ENCODE measurements at places on chromosomes 6 and 20. TPM values are rescaled to one million over a fixed set of nuclear protein-coding genes. Genes with fewer than 3 reads are reported as not detected.

The ABHD16B gene
- not detected for total RNA-seq

The EFCAB8 gene
- total RNA-seq: 0.15 TPM

The ARHGAP40 gene
- total RNA-seq: not detected

The SCUBE3 gene
- total RNA-seq: 0.03 TPM

The SIRPB2 gene
- total RNA-seq: 0.50 TPM

The SLC4A11 gene
- total RNA-seq: 0.18 TPM

GRCh38 chr6:35027807-35028206 is 113.3 kb downstream of the TCP11 start:
- no peak for DNase-seq

GRCh38 chr20:57748601-57749130 is 38.9 kb upstream of the PMEPA1 start:
- peak; percentile 57 for DNase-seq

DNA sequence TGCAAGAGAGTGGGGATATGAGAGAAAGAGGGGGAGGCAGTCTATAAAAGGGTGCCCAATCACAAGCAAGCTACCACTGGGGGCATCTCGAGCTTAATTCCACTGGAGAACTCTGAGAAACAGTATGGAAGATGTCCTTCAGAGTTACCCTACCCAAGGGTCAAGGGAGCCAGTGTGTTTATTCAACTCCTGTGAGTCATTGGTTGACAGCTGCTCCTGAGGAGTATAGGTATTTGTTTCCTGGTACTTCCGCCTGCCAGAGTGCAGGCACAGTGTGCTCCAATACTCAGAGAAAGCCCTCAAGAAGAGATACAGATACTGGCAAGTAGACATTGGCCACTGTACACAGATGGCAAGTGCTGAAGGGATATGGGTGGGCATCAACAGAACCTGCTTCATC is 49.5 kb downstream of the ARHGAP40 start:
- no peak for DNase-seq

DNA sequence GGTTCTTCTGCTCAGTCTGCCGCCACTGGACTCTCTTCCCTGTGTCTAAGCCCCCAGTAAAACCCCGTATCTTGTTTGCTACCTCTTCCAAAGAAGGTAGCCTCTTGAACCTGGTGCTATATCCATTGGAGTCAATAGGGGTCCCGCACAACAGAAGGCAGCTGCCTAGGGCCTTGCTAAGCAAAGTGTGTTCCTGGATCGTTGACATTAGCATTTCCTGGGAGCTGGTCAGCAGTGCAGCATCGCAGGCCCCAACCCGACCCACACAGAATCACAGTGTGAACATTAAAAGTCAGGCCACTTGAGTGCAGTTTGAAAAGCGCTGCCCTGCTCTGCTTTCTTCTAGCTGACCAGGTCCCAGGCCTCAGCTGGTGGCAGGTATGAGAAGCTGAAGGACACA is 2.9 kb downstream of the ADA start:
- DNase-seq: no peak

DNA sequence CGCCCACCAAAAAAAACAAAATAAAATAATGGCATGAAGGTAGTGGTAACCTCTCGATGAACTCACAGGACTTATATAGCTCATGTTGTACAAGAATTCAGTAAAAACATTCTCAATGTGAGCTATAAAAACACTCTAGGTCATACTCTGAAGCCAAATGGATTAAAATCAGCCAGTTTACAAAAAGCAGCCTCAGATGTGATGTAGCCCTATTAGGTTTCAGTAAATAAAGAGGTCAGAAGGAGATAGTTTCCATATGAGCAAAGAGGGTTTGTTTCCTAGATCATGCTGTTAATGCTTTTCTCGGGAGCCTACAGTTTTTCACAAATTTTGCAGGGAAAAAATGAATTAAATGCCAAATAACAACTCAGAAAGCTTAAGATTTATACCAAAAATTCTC is 319.5 kb upstream of the HSF2 start:
- no peak for DNase-seq

- no peak for DNase-seq
Measured at GRCh38 chr6:111199935-111200334, 112.6 kb downstream of the SLC16A10 start.

GRCh38 chr20:19508449-19508848 is 249.6 kb upstream of the RIN2 start:
- DNase-seq: no peak

- DNase-seq: no peak
Measured at GRCh38 chr6:20365456-20365855, 36.2 kb upstream of the E2F3 start.

DNA sequence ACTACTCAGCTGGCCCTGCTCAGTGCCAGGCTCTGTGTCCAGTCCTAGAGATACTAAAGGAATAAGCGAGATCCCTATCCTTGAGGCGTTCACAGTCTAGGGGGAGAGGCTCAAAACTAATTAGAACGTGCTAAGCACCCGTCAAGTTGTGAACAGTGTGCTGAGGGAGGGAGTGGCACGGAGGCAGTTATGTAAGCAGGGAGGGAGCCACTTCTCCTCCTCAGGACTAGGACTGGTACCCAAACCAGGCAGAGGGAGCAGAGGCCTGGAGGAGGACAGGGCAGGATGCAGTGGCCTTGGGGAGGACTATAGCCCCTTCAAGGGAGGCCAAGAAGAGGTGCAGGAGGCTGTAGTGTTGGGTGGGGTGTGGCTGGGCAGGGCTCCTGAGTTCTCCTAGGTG is 39.6 kb upstream of the VSTM2L start:
- DNase-seq: no peak

DNA sequence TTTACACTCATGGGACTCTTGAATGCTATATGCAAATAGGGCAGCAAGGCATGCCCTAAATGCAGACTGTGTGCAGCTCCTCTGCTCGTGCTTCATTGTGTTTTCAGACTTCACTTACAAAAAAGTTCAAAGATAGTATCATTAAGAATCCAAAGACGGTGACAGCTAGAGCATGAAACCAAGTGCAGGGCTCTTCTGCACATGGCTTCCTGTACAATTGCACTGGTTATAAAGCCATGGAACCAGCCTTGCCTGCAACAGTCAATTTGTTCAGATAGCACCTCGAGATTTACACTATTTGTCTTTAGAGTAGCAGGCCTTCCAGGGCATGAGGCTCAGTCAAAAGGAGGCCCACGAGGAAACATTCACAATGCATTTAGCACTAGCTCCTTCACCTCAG is 35.6 kb downstream of the RFPL4B start:
- no peak for DNase-seq

DNA sequence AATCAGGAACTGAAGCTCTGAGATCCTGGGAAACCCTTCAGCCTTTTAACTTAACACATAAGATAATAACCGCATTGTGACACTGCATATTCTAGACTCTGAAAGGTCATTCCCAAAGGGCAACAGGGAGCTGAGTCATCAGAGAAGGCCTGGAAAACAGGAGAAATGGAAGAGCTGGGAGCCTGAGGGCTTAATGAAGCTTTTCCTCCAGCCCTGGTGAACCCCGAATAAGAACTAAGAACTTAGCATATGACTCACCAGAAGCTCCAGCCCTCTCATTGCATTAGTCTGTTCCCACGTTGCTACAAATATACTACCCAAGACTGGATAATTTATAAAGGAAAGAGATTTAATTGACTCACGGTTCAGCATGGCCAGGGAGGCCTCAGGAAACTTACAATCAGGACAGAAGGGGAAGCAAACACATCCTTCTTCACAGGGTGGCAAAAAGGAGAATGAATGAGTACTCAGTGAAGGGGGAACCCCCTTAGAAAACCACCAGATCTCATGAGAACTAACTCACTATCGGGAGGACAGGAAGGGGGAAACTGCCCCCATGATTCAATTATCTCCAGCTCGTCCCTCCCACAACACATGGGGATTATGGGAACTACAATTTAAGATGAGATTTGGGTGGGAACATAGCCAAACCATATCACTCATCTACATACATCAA is 648.5 kb downstream of the TFAP2A start:
- no peak for DNase-seq

DNA sequence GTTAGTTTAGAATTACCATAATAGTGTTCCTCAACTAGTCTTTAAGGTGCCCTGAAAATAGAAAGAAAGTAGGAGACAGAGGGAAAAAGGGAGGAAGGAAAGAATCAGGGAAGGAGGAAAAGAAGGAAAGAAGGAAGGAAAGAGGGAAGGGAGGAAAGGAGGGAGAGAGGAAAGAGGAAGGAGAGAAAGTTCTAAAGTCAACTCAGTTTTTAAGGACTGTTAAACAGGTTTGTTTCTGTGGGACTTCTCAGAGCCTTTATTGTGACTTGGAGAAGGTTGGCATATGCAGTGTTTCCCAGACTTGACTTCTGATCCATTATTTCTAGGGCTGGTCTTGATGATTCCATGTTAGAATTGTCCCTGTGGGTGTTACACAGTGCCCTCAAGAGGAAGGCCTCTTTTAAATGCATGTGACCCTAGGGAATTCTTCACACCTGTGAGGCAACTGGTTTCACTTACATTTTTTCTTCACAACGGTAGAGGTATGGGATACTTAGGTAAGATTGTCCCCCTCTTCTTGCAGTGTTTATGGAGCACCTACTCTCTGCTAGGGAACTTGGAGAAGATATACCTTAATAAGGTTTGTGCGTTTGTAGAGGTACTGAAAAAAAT is 132.7 kb upstream of the GMDS start:
- no peak for DNase-seq

DNA sequence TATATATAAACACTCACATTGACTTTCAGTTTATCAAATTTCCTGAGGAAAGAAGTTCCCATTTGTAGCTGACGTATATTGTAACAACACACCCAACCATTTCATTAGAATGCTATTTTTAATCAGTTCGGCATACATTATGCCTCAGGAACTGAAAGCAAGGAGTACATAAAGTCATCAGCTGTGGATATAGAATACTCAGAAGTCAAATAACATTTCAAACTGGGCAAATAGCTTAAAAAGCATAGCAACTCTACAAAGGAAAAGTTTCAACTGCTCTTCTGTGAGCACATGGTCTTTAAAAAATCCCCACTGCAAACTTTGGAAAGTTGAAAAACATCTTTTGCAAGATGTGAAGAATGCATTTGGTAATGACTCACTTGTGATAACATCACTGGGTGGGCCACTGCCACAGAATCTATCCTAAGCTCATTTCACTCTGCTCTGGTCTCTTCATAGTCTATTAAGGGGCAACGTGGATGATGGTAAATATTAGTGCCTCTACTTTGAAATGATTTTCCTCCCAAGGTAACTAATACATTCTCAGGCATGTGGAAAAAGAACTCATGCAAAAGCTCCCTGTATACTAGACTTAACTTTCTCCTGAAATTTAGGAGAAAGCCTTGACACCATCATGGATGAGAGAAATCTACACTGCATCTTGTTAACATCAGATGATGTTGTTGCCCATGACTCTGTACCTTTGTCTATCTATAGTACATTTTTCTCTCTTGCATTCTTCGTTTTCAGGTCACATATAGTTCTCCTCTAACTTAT is 49.2 kb downstream of the FYN start:
- no peak for DNase-seq

- DNase-seq: peak; percentile 83
Measured at GRCh38 chr6:2634139-2634964, 116.4 kb downstream of the MYLK4 start.

GRCh38 chr6:149628875-149629510 is 19.5 kb downstream of the KATNA1 start:
- DNase-seq: no peak

- DNase-seq: no peak
Measured at GRCh38 chr6:88301256-88301655, 135.1 kb upstream of the CNR1 start.

GRCh38 chr6:118739696-118740353 is 88.4 kb upstream of the CEP85L start:
- DNase-seq: no peak

GRCh38 chr6:105675715-105676397 is 273.0 kb upstream of the PREP start:
- no peak for DNase-seq

- DNase-seq: no peak
Measured at GRCh38 chr6:137995371-137995770, 111.8 kb downstream of the PERP start.

GRCh38 chr20:41213150-41213820 is 75.9 kb downstream of the PLCG1 start:
- DNase-seq: no peak

- DNase-seq: no peak
Measured at GRCh38 chr6:45574885-45575284, 197.2 kb upstream of the SUPT3H start.

Measured in left lobe of liver (tissue), 2 donors.